ENCODE measurements at places on chromosomes 12 and 14.

- DNase-seq = no peak
Observed at GRCh38 chr12:4719821-4720636, at the start of gene GALNT8. GALNT8 (plus strand) TSS chr12:4720400; CDS start chr12:4720678, 278 bp downstream.

GRCh38 chr14:91078095-91078737 lies 17.8 kb upstream of the RPS6KA5 start:
- no peak for DNase-seq

- no peak for DNase-seq
Observed at GRCh38 chr14:100648474-100649172, 61.4 kb upstream of the BEGAIN start.

GRCh38 chr12:129401572-129401971 lies 502.3 kb downstream of the TMEM132D start:
- no peak for DNase-seq

DNA sequence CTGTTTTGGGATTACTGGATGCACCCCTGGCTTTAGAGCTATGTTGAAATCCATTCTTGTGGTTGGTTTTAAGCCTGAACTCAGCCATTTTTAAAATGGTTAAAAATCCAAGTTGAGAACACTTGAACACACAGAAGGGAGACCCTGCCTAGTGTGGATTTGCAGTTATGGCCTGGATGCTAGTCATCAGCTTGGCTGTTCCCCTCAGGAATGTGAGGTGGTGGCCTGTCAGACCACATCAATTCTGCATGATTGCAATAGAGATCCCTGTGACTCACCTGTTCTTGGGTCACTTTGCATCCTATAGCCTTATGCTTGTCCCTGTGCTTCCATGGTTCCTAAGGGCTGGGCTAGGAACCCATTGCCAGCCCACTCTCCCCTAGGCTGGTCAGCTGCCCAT lies 454.1 kb downstream of the ATP23 start:
- no peak for DNase-seq

DNA sequence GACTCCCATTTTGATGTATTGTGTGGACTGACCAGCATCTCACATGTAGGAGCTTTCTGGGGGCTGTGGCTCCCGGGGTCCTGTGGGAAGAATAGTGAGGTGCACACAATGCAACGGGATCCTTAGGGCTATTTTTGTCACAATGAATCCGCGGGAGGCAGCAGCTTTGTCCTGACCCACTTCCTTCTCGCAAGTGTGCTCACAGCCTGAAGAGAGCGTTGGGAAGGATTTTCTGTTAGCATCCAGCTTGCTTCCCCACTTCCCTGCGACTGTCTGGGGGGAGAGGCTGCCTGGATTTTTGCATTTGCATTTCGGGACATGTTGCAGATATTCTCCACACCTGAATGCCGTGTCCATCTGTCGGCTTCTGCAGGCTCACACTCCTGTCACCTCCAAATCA lies 31.9 kb downstream of the FZD10 start:
- no peak for DNase-seq

DNA sequence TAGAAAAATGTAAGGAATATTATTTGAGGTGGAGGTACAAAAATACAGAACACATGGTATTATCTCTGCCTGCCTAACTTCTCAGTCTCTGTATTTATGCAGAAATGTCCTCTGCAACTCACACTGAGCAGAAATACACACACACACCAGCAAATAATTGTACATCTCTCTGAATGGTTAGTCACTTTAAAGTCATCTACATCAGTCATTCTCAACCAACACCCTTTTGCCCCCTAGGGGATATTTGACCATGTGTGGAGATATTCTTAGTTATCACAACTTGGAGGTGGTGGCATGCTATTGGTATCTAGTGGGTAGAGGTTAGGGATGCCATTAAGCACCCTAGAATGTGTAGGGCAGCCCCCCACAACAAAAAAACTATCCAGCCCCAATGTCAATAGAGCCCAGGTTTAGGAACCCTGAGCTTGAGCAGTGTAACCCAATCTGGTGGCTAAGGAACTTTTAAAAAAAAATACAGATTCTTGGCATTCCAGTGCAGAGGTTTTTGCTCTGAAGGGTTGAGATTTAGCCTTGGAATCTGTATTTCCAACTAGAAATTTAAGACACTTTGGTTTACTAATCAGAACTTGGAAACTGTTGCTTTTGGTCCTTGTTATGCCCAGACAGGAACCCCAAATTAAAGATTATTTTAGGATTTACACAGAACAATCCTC lies 183.8 kb downstream of the TBX5 start:
- DNase-seq = no peak
